Heart left ventricle (tissue), 16 donors: ENCODE measurements at places on chromosomes 6 and 20. TPM values are rescaled to one million over a fixed set of nuclear protein-coding genes. Genes with fewer than 3 reads are reported as not detected.
A peak's percentile ranks its signal among the peaks of the same experiment; 100 is the strongest.

DNA sequence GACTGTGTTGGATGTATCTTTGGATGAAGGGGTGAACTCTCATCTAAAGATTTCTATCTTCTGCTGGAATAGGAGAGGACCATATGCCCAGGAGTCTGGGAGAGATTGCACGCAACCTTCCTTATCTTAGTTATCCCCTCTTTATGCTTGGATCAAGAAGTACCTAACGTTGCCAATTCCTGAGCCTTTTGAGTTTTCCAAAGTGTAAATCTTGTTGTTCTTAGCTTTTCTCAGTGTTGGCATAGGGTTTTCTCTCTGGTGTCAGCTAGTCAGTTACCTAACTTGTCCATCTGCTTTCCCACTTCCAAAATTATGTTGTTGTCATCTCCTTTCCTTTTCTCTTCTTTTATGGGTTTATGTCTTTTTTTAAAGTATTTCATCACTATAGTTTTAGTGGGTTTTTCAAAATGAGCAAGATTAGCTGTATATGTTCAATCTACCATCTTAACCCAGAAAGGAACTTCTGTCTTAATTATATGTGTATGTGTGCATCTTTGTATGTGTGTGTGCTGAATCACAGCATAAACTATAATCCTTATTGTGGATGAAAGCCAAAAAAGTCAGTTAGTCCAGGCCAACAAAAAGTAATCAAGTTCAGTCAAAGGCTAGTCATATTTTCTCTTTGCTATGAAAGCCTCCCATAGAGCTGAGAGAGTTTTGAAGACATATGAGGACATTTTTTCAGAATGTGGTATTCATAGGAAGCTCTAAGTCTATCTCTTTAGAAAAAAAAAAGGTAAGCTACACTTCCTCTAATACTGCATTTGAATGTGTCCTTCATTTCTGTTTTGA is 72.1 kb downstream of the KHDC1L start:
- DNase-seq = no peak

- DNase-seq = peak; percentile 57
Observed at GRCh38 chr6:107488875-107489635, 862 bp upstream of the SOBP start.

DNA sequence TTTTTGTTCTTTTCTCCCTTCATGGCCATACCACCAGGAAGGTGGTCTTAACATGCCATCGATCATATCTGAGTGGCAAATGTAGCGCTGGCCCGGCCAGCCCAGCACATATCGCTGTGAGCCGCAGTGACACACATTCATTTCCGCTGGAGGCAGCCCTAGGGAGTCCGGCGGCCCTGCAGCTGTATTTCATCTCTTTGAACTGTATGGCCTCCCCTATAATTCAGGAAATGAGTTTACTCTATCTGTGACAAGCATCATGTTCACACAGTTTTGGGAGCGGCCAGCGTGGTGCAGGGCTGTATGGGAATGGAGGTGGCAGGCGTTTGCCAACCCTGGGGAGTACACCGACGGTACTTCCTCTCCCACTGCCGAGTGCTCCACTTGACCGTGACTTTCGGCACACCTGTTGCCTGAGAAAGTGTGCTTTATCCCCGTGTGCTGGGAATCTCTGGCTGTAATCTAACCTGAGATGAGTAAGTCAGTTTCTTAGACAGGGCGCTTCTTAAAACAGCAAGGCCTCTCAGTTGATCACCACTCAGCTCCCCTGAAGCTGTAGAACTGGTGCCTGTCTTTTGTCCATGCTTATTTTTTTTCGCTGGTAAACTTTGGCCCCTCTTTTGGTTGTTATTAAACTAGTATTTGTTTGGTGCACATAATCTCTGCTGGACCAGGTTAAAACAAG is 257.1 kb upstream of the TAB2 start:
- peak; percentile 45 for DNase-seq

CRIP3 gene
- 7.6 TPM for total RNA-seq

CGA gene
- not detected for total RNA-seq

DNA sequence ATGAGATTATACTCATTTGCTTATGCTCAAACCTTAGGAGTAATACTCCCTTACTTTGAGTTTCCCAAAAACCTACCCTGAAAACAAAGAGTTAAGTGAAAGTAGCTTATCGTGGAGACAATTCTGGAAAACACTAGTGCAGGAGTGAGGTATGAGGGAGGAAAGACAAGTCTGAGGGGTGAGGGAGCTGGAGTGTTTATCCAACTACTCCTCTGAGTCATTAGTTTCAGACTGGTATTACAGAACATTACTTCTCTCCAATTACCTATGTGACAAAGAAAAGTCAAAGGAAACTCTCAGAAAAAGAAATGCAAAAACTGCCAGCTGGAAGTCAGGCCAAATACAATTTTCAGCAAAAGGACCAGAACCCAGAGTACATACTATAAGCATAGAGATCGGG is 171.1 kb upstream of the SPTLC3 start:
- no peak for DNase-seq

ABHD16B gene
- not detected for total RNA-seq

DNA sequence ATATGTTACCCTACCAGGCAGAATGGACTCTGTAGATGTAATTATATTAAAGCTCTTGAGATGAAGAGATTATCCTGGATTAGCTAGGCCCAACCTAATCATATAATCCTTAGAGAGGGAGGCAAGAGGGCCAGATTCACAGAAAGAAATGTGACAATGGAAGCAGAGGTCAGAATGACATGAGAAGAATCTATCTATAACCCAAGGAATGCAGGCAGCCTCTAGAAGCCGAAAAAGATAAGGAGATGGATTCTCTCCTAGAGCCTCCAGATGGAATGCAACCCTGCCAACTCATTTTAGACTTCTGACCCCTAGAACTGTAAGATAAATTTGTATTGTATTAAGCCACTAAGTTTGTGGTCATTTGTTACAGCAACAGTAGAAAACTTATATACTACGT is 12.3 kb downstream of the PXT1 start:
- DNase-seq = no peak

GRCh38 chr6:148538261-148539190 is 195.9 kb downstream of the SASH1 start:
- DNase-seq = no peak

HLA-DRB1 gene
- total RNA-seq = 45.0 TPM

DNA sequence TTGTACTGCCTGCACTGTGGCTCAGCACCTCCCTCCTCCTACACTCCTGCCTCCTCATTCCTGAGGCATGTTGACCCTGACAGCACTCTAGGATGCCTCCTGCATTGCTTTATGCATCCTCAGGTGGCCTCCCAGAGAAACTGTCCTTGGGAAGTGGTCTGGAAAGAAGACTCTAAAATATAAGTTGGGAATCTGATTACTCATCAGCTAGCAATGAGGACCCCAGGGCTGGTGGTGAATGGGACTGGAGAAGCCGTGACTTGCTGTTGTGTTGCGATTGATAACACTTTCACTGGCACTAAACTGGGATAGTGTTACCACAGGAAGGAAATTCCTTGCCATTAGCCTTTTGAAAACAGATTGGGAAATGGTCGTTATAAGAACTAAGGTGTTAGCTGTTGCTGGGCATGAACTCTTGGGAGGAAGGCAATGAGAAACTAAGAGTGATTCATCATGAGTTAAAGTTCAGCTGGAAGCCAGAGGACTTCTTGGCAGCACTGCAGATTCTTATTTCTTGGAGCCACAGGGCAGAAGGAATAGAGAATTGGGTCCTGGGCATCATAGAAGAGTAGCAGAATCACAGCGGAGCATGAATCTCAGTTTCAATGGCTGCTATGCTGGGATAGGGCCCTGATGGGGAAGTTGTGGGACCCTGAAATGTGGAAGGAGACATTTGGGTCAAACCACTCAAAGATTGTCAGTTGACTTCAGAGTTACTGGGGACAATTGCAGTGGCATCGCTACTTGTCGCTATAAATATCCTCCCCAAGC is 10.1 kb upstream of the SIRPD start:
- no peak for DNase-seq

DEFB124 gene
- not detected for total RNA-seq

DNA sequence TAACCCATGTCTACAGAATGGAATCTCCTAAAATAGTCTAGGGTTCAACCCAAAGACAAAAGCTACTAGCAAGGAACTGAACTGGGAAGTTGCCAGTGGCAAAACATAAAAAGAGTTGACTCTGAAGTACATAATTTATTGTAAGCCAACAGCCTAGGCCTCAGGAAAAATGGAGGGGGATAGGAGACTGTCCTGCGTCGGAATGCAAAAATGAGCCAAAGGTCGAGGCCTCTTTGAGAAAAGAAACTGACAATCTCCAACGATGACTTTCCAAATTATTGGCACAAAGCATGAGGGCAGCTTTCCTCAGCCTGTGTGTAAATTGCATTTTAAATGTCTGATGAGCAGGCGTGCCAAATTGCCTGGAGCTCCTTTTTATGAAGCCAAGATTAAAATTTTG is 2.1 kb downstream of the COL12A1 start:
- no peak for DNase-seq

DNA sequence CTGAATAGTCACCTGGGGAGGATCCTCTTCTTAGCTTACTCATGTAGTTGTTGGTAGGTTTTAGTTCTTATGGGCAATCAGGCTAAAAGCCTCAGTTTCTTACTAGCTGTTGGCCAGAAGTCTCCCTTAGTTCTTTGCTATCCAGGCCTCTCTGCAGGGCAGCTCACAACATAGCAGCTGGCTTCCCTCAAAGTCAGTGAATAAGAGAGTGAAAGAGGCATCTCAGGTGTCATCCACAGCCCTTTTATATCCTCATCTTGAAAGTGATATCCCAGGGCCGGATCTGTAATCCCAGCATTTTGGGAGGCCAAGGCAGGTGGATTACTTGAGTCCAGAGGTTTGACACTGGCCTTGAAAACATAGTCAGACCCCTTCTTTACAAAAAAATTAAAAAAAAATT is 42.1 kb upstream of the FOXA2 start:
- no peak for DNase-seq

DNA sequence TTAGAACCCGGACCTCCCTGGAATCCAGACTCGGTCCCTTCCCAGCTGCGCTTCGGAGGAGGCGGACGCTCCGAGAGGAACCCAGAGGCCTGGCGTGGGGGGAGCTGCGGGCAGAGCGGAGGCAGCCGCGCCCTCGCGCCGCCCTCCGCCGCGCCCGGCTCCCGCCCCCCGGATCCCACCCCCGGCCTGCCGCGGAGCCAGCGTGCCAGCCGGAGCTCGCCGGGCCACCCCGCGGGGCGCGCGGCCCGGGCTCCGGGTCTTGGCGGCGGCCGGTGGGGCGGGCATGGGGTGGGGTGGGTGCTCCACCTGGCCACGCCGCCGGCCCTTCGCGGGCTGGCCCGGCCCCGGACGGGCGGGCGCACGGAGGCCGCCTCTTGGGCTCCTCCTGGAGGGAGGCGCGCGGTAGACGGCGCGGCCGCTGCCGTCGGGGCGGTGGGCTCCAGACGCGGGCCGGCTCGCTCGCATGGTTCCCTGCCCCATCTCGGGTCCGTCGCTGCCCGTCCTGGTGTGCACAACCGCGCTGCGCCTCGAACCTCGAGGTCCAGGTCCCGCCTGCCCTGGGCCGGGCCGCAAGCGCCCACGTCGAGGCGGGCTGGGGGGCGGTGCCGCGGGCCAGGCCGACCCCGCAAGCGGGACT is 592 bp upstream of the CDYL start:
- DNase-seq = peak; percentile 74

CGAS gene
- total RNA-seq = 1.8 TPM

DNA sequence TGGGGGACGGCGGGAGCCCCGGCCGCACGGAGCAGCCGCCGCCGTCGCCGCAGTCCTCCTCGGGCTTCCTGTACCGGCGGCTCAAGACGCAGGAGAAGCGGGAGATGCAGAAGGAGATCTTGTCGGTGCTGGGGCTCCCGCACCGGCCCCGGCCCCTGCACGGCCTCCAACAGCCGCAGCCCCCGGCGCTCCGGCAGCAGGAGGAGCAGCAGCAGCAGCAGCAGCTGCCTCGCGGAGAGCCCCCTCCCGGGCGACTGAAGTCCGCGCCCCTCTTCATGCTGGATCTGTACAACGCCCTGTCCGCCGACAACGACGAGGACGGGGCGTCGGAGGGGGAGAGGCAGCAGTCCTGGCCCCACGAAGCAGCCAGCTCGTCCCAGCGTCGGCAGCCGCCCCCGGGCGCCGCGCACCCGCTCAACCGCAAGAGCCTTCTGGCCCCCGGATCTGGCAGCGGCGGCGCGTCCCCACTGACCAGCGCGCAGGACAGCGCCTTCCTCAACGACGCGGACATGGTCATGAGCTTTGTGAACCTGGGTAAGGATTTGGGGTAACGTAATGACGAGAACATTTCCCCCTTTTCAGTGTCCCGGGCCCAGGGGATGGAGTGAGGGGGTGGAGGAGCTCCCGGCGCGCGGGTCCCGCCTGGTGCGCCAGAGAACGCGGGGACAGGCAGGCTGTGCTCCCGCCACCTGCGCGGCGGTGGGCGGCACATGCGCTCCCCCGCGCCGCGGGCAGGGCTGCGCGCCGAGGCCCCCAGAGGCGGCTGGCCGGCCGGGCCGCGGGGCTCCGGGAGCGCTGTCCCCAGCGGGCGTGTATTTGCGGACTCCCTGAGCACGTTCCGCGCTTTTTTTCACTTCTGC is 1.4 kb downstream of the BMP6 start:
- DNase-seq = no peak

DNA sequence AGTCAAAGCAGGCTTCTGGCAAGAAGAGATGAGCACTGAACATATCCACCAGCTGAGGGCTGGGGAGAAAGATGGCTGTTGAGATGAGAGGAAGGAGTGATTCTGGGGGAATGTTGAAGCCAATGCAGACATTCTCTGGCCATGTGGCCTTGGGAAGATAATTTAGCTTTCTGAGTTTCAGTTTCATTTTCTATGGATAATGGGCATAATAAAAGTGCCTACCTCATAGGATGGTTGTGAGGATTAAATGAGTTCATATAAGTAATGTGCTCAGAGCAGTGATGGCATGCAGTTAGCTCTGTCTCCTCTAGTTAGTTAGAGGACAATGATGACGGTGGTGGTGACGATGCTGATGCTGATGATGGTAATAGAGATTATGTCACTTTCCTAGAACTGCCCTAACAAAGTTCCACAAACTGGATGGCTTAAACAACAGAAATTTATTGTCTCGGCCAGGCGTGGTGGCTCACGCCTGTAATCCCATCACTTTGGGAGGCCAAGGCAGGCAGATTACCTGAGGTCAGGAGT is 18.5 kb upstream of the KCNK5 start:
- DNase-seq = no peak

DNA sequence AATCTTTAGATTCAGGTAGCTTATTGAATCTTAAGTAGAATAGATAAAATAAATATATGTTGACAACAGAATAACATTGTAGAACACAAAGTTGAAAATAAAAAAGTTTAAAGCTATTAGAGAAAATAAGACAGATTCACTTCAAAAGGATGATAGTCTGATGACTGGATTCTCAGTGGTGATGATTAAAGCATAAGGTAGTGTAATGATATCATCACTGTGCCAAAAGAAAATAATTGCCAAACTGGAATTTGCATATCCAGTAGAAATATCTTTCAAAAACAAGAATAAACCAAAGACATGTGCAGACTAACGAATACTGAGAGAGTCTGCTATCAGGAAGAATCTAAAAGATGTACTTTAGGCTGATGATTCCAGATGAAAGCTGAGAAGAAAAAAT is 30.2 kb downstream of the ENPP1 start:
- no peak for DNase-seq

TCF15 gene
- 6.4 TPM for total RNA-seq

DNA sequence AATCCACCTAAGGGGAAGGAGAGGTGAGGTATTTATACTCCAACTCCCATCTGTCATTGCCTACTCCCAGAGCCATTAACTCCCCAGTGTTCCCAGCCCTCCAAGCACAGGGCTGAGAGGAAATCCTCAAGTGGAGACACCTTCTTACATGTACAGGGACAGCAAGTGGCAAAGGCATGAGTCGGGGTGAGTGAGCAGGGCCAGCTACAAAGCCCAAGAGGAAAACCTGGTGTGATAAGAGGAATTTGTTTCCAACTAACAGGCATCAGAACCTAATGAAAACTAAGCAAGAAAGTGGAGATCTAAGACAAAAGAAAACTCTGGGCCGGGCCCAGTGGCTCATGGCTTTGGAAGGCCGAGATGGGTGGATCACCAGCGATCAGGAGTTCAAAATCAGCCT is 70.0 kb upstream of the SRSF6 start:
- no peak for DNase-seq
